ENCODE measurements at places on chromosomes 12 and 14.

GRCh38 chr12:95168746-95169145 lies 48.5 kb downstream of the FGD6 start:
- no peak for DNase-seq

- no peak for DNase-seq
Observed at GRCh38 chr12:113291586-113291985, 43.3 kb downstream of the SLC8B1 start.

DNA sequence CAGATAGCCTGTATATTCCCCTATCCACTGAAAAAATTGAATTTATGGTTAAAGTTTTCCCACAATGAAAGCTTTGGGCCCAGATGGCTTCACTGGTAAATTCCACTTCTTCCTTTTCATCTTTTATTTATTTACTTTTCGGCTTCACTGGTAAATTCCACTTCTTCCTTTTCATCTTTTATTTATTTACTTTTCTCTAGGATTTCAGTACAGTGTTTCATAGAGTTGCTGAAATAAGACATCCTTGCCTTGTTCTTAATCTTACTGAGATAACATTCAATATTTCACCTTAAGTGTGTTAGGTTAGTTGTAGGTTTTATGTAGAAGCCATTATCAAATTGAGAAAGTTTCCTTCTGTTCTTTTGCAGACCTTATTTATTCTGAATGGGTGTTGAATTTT lies 18.9 kb upstream of the KLRG1 start:
- DNase-seq = no peak

DNA sequence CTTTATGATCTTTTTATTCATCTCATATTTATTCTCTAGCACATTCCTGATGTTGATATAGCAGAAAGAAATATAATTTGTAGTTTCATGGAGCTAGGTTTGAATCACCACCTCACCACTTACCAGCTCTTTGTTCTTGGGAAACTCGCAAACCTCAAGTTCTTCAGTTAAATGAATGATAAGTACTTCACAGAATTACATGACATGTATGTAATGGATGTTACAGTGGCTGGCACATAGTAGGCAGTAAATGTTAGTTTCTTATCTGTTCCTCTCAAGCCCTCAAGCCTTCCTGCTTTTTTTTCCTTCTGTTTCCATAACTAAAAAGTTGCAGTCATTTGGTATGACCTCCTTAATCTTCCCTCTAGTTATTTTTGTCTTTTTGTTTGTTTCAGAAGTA lies 54.9 kb downstream of the SPATS2 start:
- DNase-seq = no peak

GRCh38 chr12:120085920-120086645 lies 30.5 kb downstream of the RAB35 start:
- no peak for DNase-seq

DNA sequence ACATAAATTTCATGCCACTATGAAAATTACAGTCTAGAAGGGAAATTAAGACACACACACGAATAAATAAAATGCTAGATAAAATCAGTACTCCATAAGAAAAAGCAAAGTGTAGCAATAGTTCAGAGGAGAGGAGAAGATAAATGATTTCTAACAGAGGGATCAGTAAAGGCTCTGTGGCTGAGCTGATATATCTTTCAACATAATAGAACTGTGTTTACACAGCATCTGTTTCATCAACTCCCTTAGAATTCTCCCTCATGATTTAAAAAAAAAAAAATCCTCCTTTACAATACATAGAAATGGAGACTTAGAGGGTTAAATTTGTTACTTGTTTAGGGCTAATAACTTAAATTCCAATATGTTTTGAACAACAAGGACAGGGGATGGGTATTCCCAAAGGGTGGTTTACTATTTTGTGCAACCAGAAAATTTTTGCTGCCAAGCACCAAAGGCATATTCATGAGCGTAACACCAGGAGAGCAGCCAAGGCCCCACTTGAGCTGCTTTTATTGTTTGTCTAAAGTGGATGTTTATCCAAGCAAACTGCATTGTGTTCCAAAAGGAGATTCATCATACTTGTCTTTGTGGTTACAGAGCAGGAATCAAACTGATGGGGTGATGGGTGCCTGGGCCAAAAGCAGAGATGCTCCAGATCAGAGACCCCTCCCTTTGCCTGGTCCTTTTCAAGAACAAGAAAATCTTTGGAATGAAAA lies 162.7 kb downstream of the BMP4 start:
- no peak for DNase-seq

- DNase-seq = no peak
Observed at GRCh38 chr12:54017027-54017788, 8.4 kb downstream of the HOXC8 start.

- no peak for DNase-seq
Observed at GRCh38 chr12:50065726-50066310, 8.4 kb downstream of the ASIC1 start.

GRCh38 chr14:54979039-54979438 lies 47.9 kb downstream of the WDHD1 start:
- DNase-seq = no peak

DNA sequence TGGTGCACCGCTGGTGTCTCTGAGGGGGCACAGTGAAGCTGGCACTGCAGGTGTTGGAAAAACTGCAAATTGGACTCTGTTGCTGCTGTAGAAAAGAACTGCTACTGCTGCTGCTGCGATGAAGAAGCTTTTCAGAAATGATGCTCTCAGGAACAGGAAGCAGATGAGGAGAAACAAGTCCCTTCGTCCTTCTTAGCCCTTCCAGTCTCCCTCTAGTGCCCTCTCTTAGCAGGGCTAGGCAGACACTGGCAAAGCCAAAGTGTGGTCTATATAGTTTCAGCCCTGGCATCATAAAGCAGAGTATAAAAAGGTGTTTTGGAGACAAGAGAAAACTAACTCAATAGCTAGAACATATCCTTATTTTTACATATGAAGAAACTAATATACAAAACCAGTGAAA lies 174.5 kb downstream of the MYRFL start:
- no peak for DNase-seq

DNA sequence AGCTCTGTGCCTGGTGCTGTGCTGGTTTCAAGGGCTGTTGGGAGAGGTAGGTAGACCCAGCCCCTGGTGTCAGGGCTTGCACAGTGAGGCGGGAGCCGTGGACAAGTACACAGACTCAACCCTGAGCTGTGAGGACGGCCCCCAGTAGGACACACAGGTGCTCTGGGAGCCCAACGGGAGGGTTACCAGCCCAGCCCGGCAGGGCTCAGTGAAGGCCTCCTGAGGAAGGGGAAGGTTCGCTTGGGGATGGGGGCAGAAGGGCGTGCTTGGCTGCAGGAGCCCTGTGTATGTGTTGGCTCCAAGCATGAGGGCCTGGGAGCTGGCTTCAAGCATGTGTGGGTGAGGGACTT lies 58.9 kb downstream of the SLC25A47 start:
- DNase-seq = no peak

DNA sequence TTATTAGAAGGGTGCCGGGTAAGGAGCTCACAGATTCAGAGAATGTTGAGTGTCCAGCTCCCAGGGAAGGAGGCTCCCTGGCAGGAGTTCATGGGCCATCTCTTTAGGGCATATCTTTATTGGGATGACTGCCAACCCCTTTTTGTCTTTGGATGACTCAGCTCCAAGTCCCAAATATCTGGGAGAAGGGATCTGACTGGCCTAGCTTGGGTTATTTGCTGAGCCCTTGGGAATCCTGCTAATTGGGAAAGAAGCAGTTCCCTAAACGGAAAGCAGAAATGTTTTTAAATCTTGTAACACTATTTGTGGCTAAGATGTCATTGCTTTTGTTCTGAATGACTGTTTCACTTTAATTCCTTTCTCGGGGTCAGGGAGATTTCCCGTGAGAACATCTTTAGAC lies 12.6 kb downstream of the DDX55 start:
- no peak for DNase-seq

DNA sequence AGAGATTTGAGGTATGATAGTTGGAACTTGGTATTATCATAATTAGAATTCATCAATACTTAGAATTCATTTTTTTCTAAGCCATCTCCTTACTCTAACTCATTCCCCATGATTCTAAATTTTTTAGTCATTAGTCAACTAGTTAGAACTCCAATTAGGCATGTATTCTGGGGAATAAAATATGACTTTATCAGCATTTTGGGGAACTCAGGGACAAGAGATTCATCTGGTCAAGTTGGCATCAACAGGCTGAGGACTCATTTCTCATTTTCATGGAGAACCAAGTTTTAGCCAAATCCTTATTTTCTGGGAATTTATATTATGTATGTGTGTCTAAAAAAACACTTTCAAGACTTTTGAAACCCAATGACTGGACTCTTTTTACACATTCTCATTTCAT lies 29.2 kb downstream of the DIP2B start:
- DNase-seq = no peak

GRCh38 chr14:75430526-75430925 lies 2.7 kb downstream of the JDP2 start:
- DNase-seq = no peak

- no peak for DNase-seq
Observed at GRCh38 chr12:98852181-98852580, 207.1 kb downstream of the APAF1 start.

DNA sequence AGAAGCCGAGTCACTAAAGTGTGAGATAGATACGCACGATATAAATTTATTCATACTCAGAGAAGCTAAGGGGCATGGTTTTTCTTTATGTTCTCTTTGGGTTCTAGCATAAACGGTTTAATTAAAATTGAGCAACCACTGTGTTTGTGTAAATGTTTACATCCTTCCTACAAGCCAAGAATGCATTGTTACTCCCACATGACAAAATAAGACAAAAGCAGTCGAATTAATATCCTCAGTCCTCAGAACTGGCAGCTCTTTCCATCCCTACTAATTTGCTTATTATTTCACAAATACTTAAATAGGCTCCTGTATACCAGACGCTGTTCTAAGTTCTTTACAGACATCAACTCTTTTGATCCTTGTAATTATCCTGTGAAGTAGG lies 32.0 kb downstream of the SSPN start:
- DNase-seq = no peak

- no peak for DNase-seq
Observed at GRCh38 chr12:37720846-37721245, 595.7 kb upstream of the ALG10B start.

DNA sequence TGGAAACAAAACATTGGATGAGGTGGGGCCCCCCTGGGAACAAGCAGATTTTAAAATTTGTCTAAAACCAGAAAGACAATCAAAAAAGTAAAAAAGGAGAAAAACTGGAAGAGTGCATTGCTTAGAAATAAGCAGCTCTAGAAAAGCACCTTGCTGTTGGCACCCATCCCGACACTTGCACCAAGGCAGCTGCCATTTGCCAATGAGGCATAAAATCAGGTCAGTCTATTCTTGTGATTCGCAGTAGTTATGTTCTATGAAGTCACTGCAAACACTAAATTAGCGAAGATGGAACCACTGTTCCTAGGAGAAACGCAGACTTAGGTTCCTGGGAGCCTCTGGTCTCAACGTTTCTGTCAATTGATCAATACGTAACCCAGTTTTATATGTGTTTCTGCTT lies 16.2 kb downstream of the VPS33A start:
- DNase-seq = no peak

- no peak for DNase-seq
Observed at GRCh38 chr12:111439657-111440151, 34.0 kb downstream of the SH2B3 start.

- DNase-seq = no peak
Observed at GRCh38 chr12:108457006-108457733, 57.9 kb upstream of the FICD start.

DNA sequence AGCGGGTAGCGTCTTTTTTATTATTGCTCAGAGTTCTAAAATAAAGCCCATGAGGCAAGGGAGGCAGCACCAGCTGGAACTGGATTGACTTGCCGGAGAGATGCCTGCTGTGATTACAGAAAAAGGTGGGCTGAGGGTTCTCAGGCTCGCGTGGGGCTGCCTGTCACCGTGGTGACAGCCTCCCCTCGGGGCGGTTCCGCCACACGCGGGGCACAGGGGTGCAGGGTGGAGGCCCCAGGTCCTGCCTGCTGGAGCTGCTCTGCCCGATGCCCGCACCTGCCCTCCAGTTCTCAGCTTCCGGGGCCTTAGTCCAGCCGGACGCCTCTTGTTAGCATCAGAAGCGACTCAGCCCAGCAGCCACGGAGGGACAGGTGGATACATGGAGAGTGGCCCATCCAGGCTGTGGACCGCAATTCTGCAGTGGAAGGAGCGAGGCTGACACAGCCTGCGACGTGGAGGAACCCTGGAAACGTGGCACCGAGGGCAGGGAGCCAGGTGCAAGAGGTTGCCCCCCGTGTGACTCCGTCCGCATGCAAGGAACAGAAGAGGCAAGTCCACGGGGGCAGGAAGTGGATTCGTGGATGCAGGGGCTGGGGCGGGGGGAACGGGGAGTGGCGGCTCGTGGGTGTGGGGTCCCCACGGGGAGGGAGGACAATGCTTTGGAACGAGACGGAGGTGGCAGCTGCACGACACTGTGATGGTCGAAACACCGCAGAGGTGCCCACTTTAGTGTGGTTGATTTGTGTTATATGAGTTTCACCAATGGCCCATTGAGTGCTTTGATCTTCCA lies 79.5 kb downstream of the GALNT9 start:
- no peak for DNase-seq

GRCh38 chr14:20934148-20934762 lies 21.0 kb upstream of the RNASE2 start:
- no peak for DNase-seq

- no peak for DNase-seq
Observed at GRCh38 chr12:109393437-109394345, 46.0 kb downstream of the MYO1H start.

GRCh38 chr14:82655770-82656169 lies 1122.1 kb upstream of the SEL1L start:
- DNase-seq = no peak

DNA sequence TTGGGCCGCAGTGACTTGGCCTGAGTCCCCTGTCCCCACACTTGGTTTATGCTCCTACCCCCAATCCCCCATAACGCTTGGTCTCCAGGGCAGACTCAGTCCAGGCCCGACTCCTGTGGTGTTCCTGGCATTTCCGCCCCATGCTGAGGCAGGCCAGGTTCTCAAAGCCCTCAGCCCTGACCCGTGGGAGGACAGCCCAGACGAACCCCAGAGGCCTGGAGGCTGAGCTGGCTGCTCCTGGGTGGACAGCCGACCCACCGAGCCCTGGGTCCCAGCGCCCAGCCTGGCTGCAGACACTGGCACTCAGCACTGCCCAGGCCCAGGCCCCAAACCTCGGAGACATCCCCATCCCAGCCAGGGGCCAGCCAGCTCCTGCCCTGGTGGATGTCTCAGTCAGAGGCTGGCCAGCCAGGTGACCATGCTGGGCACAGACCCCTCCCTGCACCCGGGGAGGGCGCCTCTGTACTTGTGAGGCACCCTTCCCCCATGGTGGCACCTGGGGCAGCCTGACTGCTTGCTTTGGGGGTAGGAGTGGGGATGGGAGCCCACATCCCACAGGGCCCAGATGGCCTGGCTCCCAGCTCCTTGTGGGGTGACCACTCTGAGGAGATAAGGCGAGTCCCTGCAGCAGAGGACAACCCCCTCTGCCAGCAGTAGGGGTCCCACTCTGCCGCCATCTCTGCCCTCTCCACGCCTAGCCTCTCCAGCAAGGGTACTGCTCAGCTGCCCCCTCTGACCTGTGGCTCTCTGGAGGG lies 1.4 kb downstream of the PLD4 start:
- DNase-seq = no peak

- DNase-seq = no peak
Observed at GRCh38 chr14:23376482-23377197, at the start of gene CMTM5. TSS of gene CMTM5 (plus strand) at chr14:23377046. CDS start at chr14:23377252, 206 bp downstream.

- DNase-seq = no peak
Observed at GRCh38 chr14:81437244-81437643, 37.1 kb upstream of the STON2 start.

- DNase-seq = no peak
Observed at GRCh38 chr14:104659764-104660523, 29.5 kb upstream of the INF2 start.

Data from stimulated activated CD4-positive, alpha-beta T cell treated with anti-CD3 and anti-CD28 coated beads, Interleukin-1b, Interleukin-23, amount 100 ng/mL, for 1 hour (primary cell).